ENCODE measurements at places on chromosomes 16 and 17. TPM values are rescaled to one million over a fixed set of nuclear protein-coding genes. Genes with fewer than 3 reads are reported as not detected.

- DNase-seq, result no peak
Measured at GRCh38 chr16:55901566-55902217, 26.5 kb upstream of the CES5A start.

- no peak for DNase-seq
Measured at GRCh38 chr16:27638833-27639560, 89.1 kb downstream of the KATNIP start.

GRCh38 chr17:59010026-59010425 lies 96.7 kb downstream of the TRIM37 start:
- no peak for DNase-seq

DNA sequence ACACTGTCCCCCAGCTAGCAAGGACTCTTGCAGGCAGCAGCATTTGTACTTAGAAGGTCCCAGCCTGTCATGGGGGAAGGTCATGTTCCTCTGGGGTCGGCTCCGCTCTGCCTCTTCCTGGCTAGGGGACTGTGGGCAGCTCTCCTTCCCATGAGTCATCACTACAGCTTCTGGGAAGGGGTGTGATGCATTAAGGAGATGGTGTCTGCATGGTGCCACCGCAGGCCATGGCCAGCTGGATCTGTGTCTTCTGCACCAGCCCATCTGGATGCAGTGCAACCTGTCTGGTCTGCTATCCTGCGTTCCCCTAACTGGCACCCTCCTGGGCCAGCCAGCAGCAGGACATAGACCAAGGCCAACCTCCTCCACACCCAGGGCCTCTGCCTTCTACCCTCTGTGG lies 6.3 kb downstream of the STARD3 start:
- no peak for DNase-seq

DNA sequence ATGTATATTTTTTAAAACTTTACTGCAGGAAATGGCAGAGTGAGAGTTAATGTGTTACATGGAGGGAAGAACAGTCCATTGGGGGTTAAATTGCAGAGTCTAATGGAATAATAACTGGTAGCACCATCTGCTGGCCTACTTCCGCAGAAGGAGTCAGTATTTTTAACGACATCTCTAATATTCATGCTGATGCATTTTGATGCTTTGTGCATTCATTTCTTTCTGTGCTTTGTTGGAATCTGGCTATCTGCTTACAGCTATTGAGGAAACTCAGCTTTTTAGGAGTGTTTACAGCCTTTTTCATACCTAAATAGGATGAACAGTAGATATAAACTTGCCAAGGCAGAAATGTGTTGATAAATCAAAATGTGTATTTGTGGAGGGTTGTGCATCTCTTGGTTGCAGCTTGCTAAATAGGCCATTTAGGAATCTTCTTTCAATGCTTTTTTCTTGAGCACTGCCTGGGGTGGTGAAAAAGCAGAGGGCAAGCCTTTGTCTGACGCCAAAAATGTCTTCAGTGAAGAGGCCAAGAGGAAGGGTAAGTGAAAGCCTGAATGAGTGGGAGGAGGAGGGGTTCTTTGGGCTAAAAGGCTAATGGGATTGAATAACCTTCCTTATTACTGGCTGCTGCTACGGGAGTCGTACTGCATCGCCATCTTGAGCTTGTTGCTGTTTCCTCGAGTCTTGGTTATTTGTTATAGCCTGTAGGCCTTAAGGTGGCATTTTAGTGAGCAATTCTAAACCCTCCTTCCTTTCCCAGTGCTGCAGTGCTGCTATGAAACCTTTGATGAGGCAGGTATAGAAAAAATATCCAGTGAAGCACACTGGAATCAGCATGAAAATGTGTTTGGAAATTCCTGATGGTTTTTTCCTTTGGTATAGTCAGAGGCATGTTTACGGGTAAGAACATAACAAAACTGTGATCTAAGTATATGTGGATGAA lies 153.3 kb downstream of the CHD9 start:
- no peak for DNase-seq

DNA sequence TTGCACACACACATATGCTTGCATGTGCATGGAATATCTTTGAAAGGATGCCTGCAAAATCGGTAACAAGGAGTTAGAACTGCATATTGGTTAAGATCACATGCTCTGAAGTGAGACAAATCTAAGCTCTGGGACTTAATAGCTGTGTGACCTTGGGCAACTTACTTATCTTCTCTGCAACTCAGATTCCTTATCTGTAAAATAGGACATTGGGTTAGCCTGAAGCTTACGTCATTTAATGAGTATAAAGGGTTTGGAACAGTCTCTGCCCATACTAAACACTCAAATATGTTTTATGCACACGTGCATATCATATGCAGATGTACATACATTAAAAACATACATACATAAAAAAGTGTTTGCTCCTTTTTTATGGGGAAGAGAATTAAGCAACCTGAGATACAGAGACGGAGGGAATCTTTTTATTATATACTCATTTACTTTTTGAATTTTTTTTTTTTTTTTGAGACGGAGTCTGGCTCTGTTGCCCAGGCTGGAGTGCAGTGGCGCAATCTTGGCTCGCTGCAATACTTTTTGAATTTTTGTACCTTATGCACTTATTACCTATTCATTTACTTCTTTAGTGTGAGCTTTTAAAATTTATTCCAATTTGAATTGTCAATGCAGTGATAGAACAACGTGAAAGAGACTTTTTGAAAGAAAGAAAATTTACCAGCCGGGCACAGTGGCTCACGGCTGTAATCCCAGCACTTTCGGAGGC lies 206.2 kb downstream of the CCDC182 start:
- no peak for DNase-seq

- DNase-seq, result no peak
Measured at GRCh38 chr17:73777131-73777449, 132.8 kb upstream of the SDK2 start.

GRCh38 chr17:57662644-57663308 lies 82.3 kb downstream of the CCDC182 start:
- peak; percentile 97 for DNase-seq

- DNase-seq, result no peak
Measured at GRCh38 chr17:42056635-42057034, 6.2 kb upstream of the C17orf113 start.

- peak; percentile 53 for DNase-seq
Measured at GRCh38 chr17:17497065-17497844, 1.1 kb upstream of the RASD1 start.

DNA sequence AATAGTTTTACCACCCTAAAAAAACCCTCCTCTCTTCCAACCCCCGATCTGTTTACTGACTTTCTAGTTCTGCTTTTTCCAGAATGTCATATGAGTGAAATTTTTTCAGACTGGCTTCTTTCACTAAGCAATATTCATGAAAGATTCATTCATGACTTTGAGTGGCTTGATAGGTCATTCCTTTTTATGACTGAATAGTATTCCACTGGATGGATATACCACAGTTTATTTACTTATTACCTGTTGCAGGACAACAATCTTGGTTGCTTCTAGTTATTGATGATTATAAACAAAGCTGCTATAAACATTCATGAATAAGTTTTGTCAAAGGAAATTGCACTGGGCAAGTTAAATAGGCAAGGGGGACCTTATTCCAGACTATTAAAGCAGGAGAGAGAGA lies 264.2 kb downstream of the UTP18 start:
- DNase-seq, result no peak

- DNase-seq, result no peak
Measured at GRCh38 chr16:4947722-4948503, 10.2 kb upstream of the SEC14L5 start.

Gene LDHD
- total RNA-seq, result 12.1 TPM

Gene HASPIN
- total RNA-seq, result 0.36 TPM

Gene TNFRSF17
- not detected for total RNA-seq

Gene WNT9B
- total RNA-seq, result not detected

Gene ZFPM1
- 3.9 TPM for total RNA-seq

Gene HOXB2
- total RNA-seq, result 23.1 TPM

All from sciatic nerve (tissue), 2 donors.